Astrocyte (in vitro differentiated cells and primary cell): ENCODE measurements at places on chromosomes 2 and 18.

- DNase-seq = no peak
- peaks cover 38% of the 10 kb centered on the region for H3K4me1 ChIP-seq
- H3K27ac ChIP-seq = peak overlapping the region; percentile 91
- no peaks in the 10 kb centered on the region for H3K36me3 ChIP-seq
Observed at GRCh38 chr18:77055429-77056300, 76.9 kb downstream of the MBP start.

GRCh38 chr18:9177466-9177865 lies 40.9 kb downstream of the ANKRD12 start:
- no peak overlapping the region for H3K4me3 ChIP-seq
- no peaks in the 10 kb centered on the region for H3K4me1 ChIP-seq
- no peak overlapping the region for H3K27ac ChIP-seq
- no peaks in the 10 kb centered on the region for H3K36me3 ChIP-seq
- no peak for DNase-seq

- H3K27ac ChIP-seq = no peak overlapping the region
- H3K4me3 ChIP-seq = no peak overlapping the region
- no peaks in the 10 kb centered on the region for H3K4me1 ChIP-seq
- DNase-seq = no peak
- H3K27me3 ChIP-seq = no peaks in the 10 kb centered on the region
- no peaks in the 10 kb centered on the region for H3K36me3 ChIP-seq
Observed at GRCh38 chr2:40668425-40668824, 216.5 kb upstream of the SLC8A1 start.

- H3K36me3 ChIP-seq = no peaks in the 10 kb centered on the region
- H3K4me1 ChIP-seq = peaks cover 17% of the 10 kb centered on the region
- peak overlapping the region; percentile 64 for H3K27ac ChIP-seq
- peaks cover 32% of the 10 kb centered on the region for H3K27me3 ChIP-seq
- peak overlapping the region; percentile 77 for H3K4me3 ChIP-seq
Observed at GRCh38 chr2:104851291-104852089, 2.4 kb upstream of the POU3F3 start.
